LoVo (cell line): ENCODE measurements at places on chromosomes 2 and 18.
A peak's percentile ranks its signal among the peaks of the same experiment; 100 is the strongest.

- peak; percentile 53 for DNase-seq
Observed at GRCh38 chr2:164913640-164914350, 41.5 kb downstream of the SLC38A11 start.

DNA sequence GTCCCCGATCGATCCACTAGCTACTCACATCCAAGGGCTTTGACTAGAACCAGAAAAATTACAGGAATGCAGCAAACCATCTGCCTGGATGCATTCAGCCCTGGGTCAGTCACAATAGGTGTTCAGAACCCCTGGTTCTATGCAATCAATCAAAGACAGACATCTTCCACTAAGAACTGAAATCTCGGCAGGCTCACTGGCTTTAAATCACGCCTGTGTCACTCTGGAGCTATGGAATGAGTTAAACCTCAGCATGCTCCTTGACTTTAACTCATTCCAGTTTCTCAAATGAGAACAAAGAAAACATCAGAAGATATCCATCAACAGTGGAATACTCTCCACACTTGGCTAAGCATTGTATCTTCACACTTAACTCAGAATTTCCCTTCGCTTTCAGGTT is 68.1 kb upstream of the SPTBN1 start:
- no peak for DNase-seq

DNA sequence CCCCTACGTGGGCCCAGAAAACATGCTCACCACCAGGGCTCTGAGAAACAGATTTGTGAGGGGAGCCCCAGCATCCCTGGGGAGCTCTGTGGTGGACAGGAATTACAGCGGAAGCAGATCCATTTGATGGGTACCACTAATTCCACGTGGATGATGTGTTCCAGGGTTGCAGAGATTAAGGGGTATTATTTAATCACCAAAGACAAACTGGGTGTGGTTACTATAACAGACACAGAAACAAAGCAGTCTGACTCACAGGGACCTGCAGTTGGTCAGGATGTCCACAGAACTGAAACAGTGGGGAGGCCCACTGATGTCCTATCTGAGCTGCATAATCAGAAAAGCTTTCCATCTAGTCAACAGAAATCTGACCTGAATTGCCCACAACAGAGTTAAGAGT is 65.8 kb downstream of the PSMG2 start:
- DNase-seq = no peak

DNA sequence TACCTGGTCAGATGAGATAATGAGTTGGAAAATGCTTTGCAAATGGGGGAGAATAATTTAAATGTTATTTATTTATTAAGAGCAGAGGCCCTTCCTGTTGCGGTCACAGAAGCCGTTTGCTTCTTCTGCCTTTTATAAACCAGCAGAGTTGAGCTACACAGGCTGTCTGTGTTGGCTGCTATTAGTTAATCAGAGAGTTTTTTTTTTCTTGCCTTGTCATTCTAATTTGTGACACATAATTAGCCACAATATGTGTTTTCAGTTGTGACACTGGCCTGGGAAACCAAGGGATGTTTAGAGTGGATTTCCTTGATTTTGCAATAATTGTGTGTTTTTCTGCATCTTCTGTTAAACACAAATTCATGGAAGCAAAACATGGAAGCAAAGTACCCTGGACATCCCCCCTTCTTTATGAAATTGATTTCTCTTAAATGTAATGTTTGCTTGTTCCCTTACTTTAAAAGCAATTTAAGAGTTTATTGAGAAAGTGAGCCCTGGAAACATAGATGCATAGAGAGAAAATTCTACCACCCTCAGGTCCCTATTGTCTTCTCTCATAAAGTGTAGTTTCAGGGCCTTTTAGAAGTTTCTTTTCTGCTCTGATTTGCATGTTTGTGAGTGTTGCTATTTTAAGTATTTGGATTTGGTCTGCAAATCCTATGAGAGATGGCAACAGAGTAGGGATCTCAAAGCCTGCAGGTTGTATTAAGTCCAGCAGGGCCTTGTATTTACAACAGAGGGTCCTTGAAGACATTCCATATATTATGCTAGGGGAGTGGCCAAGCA is 22.8 kb upstream of the IL37 start:
- DNase-seq = no peak
